ENCODE measurements at places on chromosomes 1 and 21.

DNA sequence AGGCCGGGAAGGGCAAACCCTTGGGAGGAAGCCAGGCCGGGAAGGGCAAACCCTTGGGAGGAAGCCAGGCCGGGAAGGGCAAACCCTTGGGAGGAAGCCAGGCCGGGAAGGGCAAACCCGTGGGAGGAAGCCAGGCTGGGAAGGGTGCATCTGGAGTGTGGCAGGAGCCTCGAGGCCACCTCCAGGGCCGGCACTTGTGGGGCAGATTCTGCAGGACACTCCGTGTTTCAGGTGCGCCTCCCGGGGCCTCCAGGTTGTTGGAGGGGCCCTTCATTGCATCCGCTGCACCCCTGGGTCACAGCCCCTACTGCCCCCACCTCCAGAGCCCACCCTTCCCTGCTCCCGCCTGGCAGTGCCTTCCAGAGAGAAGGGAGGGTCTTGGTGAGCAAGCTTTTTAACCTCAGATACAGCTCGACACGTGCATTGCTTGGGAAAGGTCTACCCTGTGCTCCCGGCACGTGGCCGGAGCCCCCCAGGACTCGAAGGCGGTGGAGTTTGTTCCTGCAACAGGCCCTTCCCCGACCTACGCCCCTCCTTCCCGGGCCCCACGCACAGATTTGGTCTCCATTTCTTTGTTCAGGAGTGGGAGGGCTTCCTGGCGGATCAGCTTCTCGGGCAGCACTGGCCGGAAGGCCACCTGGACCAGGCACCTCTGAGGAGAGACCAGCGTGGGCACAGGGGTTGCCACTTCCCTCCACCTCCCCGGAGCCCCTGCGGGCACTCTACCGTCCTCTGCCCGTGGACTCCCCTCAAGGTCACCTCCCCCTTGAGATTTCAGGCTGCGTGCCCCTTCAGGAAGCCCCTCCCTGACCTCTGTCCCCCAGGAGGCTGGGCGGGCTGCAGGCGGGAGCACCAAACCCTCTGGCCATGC, 9.4 kb upstream of the TMEM52 start:
- DNase-seq, result no peak

- no peak for DNase-seq
These were observed 43.4 kb upstream of the MRPS6 start for GRCh38 chr21:34029743-34030528.

- DNase-seq, result no peak
These were observed 765 bp downstream of the VAMP3 start for GRCh38 chr1:7771823-7772299.

DNA sequence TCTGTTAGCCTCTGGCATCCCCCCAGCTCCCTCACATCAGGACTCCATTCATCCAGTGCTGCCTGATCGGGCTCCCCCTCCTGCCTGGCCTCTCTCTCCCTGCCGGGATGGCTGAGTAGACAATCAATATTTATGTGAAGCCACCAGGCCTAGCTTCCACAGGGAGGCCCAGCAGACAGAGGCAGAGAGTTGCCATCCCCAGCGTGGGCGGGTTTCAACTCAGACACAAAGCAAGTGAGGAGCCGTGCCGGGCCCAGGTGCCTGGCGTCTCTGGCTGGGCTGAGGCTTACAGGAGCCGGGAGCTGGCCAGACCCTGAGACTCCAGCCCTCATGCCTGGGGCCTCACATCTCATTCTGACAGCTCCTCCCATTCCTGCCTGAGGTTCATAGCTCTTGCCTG, 34.5 kb upstream of the ATP2B4 start:
- DNase-seq, result no peak

DNA sequence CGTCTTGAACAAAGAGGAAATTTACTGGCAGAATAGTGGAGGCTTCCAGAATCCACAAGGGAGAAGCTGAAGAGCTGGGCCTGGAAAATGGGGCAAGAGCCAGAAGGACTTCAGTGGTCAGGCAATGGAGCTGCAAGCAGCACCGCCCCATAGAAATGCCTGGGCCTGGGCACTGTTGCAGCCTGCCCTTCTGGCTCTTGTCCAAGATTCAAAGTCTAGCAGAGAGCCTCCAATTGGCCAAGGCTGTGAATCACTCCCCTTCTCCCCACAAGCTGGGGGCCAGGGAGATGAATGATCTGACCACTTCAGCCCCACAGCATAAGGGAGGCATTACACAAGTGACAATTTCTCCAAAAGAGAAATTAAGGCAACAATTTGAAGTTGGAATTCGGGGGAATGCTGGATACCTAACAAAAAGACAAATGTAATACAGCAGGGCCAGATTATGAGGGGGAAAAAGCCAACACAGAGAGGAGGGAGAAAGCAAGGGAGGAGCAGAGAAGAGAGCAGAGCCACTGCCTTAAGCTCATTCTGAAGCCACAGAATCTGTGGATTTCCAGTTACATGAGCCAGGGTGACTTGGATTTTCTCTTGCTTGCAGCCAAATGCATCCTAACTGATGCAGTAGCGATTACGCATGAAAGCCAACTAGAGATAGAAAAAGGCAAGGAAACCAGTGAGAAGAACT, 80.3 kb downstream of the LRIG2 start:
- DNase-seq, result no peak
